ENCODE measurements at places on chromosomes 13 and 19. TPM values are rescaled to one million over a fixed set of nuclear protein-coding genes. Genes with fewer than 3 reads are reported as not detected.

LILRA1 gene
- total RNA-seq = 1.1 TPM

TMIGD2 gene
- 0.70 TPM for total RNA-seq

ZNF552 gene
- total RNA-seq = 20.0 TPM

PLPPR2 gene
- total RNA-seq = 17.1 TPM

LRRC63 gene
- 0.12 TPM for total RNA-seq

FAM216B gene
- not detected for total RNA-seq

PSG6 gene
- total RNA-seq = not detected

GRWD1 gene
- total RNA-seq = 20.8 TPM

C19orf67 gene
- total RNA-seq = not detected

NLRP4 gene
- not detected for total RNA-seq

COMP gene
- total RNA-seq = 0.82 TPM

PLPP2 gene
- 8.6 TPM for total RNA-seq

PSG3 gene
- total RNA-seq = not detected

ZNF566 gene
- 17.3 TPM for total RNA-seq

FCAR gene
- total RNA-seq = 14.2 TPM

ZNF557 gene
- total RNA-seq = 13.8 TPM

SERP2 gene
- total RNA-seq = 8.5 TPM

RASGRP4 gene
- total RNA-seq = 2.7 TPM

KPTN gene
- total RNA-seq = 7.9 TPM

CYP4F2 gene
- total RNA-seq = not detected

TGDS gene
- total RNA-seq = 16.4 TPM

KDELR1 gene
- total RNA-seq = 113 TPM

PRTN3 gene
- total RNA-seq = 93.5 TPM

YJEFN3 gene
- 2.7 TPM for total RNA-seq

KLK3 gene
- total RNA-seq = not detected

GADD45B gene
- 73.0 TPM for total RNA-seq

ZNF536 gene
- total RNA-seq = 4.5 TPM

PRDX2 gene
- 324 TPM for total RNA-seq

ZNF865 gene
- total RNA-seq = 10.3 TPM

ETHE1 gene
- total RNA-seq = 28.1 TPM

CYP4F3 gene
- 3.3 TPM for total RNA-seq

CHAMP1 gene
- total RNA-seq = 12.6 TPM

AKT2 gene
- total RNA-seq = 151 TPM

OR1M1 gene
- not detected for total RNA-seq

CYP4F8 gene
- not detected for total RNA-seq

RPL21 gene
- 1,460 TPM for total RNA-seq

C1QTNF9 gene
- total RNA-seq = 1.1 TPM

FBXL12 gene
- total RNA-seq = 29.4 TPM

TNFSF13B gene
- total RNA-seq = 7.9 TPM

ZNF880 gene
- 26.6 TPM for total RNA-seq

ZNF264 gene
- total RNA-seq = 45.8 TPM

VSTM1 gene
- 2.9 TPM for total RNA-seq

TYROBP gene
- total RNA-seq = 24.3 TPM

CKM gene
- 1,004 TPM for total RNA-seq

KLK12 gene
- not detected for total RNA-seq

KIR2DL1 gene
- not detected for total RNA-seq

DNM2 gene
- total RNA-seq = 172 TPM

LRRC25 gene
- 5.4 TPM for total RNA-seq

DPRX gene
- total RNA-seq = not detected

ERICH6B gene
- not detected for total RNA-seq

IGSF23 gene
- 0.76 TPM for total RNA-seq

C19orf33 gene
- 6.8 TPM for total RNA-seq

ADGRE1 gene
- 1.2 TPM for total RNA-seq

ZNF296 gene
- total RNA-seq = 0.58 TPM

ZNF582 gene
- total RNA-seq = 4.8 TPM

KLF1 gene
- total RNA-seq = 7.1 TPM

SOX1 gene
- total RNA-seq = not detected

ZNF491 gene
- total RNA-seq = 3.8 TPM
